ENCODE measurements at places on chromosomes 16 and 17. TPM values are rescaled to one million over a fixed set of nuclear protein-coding genes. Genes with fewer than 3 reads are reported as not detected.

DNA sequence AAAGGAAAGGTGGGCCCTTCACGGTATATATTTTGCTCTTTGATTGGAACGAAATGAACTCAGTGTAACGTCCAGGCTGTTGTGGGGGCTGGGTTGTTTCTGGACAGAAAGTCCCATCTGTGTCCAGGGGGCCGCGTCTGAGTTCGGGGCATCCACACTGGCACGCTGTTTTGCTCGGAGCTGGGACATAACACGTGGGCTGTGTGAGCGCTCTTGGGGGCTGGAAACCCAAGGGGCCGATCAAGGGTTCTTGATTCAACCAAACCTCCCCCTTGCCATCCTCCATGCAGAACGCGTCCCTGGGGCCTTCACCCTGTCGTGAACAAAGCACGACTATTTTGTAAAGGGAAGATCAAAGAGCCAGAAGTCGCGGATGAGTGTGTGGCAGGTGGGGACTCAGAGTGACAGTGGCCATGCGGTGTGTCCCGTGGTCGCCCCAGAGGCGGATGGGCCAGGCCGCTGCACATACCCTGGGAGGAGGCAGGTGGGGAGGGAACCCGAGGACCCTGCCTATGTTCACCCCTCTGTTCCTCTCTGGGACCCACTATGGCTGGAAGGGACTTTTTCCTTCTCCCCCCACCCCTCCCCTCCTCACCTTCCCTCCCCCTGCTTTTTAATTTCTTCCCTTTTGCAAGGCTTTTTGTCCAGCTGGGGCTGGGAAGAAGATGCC lies 387.2 kb downstream of the SEC14L1 start:
- no peak for DNase-seq

DNA sequence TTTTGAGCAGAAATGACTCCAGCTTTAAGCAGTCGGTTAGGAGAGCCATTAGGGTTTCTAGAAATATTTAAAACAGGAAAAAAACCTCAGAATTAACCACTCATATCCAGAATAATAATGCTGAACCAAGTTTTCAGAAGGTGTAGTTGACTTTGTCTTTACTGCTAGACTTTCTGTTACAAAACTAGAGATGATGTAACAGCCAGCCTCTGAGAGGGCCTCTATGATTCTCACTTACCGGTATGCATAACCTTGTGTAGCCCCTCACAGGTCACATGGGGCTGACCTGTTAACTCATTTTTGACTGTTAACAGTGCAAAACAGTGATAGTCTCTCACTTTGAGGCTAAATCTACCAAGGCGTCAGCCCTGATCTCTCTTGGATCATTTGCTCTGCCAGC lies 74.3 kb downstream of the TEX14 start:
- no peak for DNase-seq

GRCh38 chr17:39084558-39084957 lies 66.9 kb downstream of the PLXDC1 start:
- no peak for DNase-seq

Gene HOXB8
- polyA plus RNA-seq = not detected

Gene SPN
- polyA plus RNA-seq = 0.04 TPM
